CD4-positive, alpha-beta T cell treated with Interleukin-10 for 1 hour (primary cell): ENCODE measurements at places on chromosomes 16 and 17.

- no peak for DNase-seq
Observed at GRCh38 chr16:47728205-47728604, 267.1 kb downstream of the PHKB start.

DNA sequence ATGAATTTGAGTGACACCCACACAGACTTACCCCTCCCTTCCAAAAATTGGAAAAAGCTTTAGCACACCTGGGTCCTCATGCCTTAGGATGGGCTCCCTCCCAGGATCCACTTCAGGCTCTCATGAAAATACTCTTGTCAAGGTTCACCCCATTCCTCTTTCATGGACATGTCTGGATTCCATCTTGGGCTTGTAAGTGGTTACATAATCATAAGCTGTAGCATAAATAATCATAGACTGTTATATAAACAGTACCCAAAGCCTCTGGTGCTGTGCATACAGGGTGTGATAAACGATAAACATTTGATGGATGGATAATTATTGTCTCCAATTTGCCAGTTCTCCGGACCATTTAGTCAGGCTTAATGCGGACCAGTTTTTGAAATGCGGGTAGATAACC, 53.7 kb upstream of the TEKT3 start:
- DNase-seq: no peak

GRCh38 chr17:29049541-29050145, 6.7 kb downstream of the PIPOX start:
- DNase-seq: no peak

- no peak for DNase-seq
Observed at GRCh38 chr17:38435795-38436194, 7.5 kb downstream of the ARHGAP23 start.

DNA sequence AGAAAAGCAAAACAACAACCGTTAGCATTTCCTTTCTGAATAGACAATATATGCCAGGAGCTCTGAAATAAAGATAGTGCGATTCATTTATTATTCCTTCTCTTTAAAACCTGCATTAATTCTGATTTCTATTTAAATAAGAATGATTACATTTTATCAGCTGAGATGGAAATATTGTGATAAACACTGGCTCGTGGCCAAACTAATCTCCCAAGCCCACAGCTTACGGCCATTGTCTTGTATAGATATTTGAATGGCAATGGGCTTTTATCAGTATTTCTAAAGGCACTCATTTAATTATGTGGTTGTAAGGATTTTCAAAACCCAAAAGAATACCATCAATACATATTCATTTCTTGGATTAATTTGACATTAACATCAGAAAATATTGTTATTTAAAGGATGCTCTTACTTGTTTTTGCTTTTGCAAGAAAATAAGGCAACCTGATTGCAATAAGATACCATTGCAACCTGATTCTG, 123.7 kb upstream of the IRX5 start:
- DNase-seq: no peak

DNA sequence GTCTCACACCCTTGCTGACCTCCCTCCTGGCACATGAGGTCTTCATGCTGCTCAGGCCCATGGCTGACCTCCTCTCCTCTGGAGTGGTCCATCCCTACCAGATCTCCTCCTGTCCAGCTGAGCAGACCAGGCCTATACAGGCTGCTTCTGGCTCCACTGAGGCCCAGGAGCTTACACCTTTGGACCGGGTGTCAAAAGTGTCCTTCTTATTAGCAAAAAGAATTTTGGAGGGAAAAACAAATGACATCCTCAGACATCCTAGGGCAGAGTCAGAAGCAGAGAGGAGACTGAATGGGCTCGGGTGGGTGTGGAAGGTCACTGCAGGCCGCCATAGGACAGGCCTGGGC, 38.1 kb downstream of the WSB1 start:
- DNase-seq: no peak

GRCh38 chr16:22217890-22218730, 12.0 kb downstream of the EEF2K start:
- no peak for DNase-seq

GRCh38 chr17:48174833-48175523, 67.4 kb downstream of the SNX11 start:
- no peak for DNase-seq

GRCh38 chr16:4852221-4852872, 5.1 kb downstream of the UBN1 start:
- DNase-seq: no peak

DNA sequence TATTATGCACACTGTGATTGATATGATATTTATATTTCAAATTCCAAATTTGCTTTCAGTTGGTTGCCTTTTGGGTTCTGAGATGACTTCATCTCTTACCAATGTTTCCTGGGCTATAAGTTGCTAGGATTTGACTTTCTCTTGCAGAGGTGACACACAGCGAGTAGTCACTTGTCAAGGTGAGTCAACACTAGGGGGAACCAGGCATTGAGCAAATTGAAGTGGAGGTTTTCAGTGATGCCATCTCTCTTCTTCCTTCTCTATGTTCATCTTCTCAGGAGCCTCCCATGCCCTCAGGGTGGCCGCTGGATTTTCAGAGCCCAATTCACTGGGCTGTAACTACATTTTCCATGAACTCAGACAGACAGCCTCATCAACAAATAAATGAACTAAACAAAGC, 6.0 kb upstream of the CPD start:
- no peak for DNase-seq

DNA sequence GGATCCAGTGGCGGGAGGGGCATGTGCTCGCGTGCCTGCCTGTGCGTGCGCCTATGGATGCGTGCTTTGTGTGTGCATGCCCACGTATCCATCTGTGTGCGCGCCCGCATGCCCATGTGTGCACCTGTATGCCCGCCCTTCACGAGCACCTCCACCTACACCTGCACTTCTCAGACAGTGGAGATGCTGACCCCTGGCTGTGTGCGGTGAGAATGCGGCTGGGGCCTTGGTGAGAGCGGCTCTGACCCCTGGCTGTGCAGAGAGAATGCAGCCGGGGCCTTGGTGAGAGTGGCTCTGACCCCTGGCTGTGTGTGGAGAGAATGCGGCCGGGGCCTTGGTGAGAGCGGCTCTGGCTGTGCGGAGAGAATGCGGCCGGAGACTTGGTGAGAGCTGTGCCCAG, 33.9 kb downstream of the AXIN1 start:
- DNase-seq: no peak

DNA sequence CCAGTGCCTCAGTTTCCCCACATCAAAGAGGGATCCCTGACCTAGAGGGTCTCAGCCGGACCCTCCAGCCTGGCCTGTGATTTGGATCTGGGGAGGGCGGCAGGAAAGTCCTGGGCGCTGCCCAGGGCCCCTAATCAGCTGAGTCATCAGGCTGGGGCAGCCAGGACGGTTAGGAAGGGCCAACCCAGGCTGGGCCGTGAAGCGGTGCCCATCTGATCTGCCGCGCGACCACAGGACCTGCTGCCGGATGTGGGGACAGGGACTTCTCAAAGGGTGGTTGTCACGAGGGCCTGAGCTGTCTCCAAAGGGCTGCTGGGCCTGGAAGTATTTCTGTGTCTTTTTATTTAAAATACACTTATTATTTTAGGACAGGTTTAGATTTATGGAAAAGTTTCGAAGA, 4.4 kb downstream of the TPSAB1 start:
- DNase-seq: no peak

- DNase-seq: peak; percentile 30
Observed at GRCh38 chr17:28643983-28644786, 773 bp downstream of the BLTP2 start.

- DNase-seq: no peak
Observed at GRCh38 chr16:22205577-22206012, 483 bp upstream of the EEF2K start.

DNA sequence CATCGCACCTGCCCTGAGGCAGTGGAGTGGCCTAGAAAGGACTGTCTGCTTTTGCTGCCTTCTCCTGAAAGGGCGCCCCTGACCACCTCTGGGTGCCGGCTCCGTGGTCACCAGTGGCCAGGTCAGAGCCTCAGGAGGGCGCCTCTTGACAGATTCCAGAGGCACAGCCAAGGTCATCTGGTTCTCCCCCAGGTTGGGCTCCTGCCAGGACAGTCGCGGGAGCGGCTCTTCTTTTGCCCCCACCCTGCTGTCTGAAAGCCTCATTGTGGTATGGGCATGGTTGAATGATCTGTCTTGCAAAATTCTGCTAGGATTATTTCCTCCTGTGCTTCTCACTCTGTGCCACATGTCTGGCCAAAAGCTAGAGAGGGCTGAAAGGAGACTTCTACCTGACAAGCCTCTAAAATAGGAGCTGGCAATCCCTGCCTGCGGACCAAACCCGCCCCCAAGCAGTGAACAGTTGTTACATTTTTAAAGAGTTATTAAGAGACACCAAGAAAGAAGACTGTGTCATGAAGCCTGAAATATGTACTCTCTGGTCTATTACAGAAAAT, 82.8 kb downstream of the SNX29 start:
- no peak for DNase-seq

GRCh38 chr17:73532421-73532901, 111.8 kb downstream of the SDK2 start:
- DNase-seq: no peak

GRCh38 chr17:40810494-40810893, 10.7 kb upstream of the KRT28 start:
- DNase-seq: no peak

- peak; percentile 44 for DNase-seq
Observed at GRCh38 chr17:1137465-1137894, 42.3 kb downstream of the ABR start.

DNA sequence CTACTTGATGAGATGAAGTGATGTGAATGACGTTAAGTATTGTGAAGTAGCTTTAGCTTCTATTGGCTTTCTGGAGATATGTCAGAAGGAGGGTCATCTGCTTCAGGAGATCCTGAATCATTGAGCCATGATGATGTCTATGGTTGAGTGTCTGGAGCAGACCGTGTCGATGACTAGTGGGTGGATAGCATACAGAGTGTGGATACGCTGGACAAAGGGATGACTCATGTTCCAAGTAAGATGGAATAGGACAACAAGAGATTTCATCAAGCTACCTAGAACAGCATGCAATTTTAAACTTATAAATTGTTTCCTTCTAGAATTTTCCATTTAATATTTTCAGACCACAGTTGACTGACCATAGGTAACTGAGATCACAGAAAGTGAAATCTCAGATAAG, 116.1 kb upstream of the RBBP6 start:
- no peak for DNase-seq

- DNase-seq: peak; percentile 73
Observed at GRCh38 chr17:48012151-48012520, 25.5 kb downstream of the COPZ2 start.

GRCh38 chr17:61073131-61073530, 326.5 kb upstream of the TBX2 start:
- DNase-seq: no peak

DNA sequence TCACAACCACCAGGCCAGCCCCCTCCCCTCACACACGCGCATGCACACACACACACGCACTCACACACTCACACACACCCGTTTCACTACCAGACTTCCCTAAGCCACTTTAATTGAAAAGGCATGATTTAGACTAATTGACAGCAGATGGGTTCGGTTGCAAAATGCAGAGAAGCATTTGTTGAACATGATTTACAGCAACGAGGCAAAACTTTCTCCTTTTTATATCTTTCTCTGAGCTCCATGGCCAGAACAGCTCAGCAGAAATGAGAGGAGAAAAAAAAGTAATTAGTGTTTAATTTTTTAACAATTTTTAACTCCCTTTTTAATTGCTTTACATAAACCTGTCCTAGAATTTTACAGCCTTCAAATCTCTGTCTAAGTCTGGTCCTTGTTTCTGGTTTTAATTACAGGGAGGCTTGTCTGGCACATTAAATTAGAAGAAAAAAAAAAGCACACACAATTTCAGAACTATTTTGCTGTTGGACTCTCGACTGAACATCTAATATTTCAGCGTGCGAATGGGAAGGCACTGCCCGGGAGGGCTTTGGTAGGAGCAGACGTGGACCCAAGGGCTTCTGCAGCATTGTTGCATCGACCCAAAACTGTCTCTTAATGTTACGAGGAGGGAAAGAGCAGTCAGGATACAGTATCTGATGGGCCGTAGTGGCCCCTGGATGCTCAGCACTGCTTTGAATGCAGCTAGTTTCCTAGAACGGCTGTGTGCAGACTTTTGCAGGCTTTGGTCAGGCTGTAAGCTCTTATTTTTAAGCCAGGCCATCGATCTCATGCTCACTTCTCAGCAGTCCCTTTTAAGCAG, 255.9 kb downstream of the SOX9 start:
- no peak for DNase-seq

- DNase-seq: no peak
Observed at GRCh38 chr17:76198702-76199101, 41.6 kb downstream of the RNF157 start.

DNA sequence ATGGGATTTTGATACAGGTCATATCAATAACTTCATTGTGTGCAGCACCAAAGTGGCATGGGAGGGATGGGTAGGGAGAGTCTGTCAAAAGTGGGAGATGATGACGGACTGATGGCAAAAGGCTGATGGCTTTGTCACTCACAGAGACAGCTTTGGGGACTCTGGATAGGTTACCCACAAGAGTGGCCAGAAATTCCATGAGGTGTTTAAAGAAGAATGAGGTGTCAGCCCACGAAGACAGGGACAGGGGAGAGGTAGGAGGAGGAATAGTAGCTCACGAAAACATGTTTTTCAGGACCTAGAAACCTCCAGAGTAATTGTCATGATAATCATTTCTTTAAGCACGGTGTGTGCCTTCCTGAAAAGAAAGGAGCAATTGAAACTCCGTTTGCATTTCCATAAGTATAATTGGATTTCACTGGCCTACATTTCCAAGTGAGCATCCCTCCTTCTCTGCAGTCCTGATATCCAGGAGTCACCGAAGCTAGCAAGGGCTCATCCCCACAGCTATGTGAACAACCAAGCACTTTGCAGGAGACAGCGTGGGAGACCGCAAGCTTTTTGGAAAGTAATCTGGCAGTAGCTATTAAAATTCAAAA, 60.0 kb downstream of the HSD17B2 start:
- no peak for DNase-seq

GRCh38 chr16:85917959-85918358, 19.0 kb downstream of the IRF8 start:
- no peak for DNase-seq

GRCh38 chr16:86961171-86961601, 356.0 kb downstream of the C16orf95 start:
- DNase-seq: no peak

DNA sequence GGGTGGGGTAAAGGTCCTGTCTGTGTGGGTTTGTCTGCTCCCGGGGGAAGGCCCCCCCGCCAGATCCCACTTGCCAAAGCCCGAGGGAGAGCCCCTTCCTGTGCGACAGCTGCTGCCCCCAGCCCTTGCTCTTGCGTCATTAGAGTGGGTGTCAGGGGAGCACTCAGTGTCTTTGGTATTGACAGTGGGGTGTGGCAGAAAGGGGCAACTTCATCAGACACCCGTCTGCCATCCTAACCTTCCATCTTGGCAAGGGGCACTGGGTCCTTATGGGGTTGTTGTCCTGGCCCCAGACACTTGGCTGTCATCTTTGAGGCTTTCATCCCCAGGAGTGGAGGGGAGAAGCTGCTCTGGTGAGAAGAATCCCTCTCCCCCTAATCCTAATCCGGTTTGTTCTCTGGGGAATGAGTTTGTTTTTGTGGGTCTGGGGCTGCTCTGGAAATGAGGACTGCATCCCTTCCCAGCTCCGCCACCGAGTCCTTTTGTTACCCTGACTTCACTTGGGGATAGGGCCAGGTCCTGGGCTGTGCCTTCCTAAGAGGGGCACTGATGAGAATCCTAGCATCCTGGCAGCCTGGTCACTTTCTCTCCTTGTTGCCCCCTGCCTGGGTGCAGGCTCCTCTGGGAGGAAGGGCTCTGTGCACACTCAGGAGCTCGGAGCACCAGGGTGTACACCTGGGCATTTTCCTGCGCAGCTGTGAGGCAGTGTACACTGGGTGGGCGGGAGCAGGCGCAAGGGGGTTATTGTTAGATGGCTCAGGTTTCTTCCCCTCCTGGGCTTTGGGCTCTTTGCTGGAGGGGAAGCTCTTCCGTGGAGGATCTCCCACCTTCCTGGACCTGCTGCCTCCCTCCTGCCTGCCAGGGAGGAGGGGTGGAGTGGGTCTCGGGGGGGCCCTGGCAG, 21.1 kb downstream of the GJD3 start:
- DNase-seq: no peak
